NCI-H1048 (cell line): ENCODE measurements at places on chromosomes 11 and 22.

GRCh38 chr11:2736577-2737225, 36.9 kb upstream of the KCNQ1OT1 start:
- DNase-seq: no peak

DNA sequence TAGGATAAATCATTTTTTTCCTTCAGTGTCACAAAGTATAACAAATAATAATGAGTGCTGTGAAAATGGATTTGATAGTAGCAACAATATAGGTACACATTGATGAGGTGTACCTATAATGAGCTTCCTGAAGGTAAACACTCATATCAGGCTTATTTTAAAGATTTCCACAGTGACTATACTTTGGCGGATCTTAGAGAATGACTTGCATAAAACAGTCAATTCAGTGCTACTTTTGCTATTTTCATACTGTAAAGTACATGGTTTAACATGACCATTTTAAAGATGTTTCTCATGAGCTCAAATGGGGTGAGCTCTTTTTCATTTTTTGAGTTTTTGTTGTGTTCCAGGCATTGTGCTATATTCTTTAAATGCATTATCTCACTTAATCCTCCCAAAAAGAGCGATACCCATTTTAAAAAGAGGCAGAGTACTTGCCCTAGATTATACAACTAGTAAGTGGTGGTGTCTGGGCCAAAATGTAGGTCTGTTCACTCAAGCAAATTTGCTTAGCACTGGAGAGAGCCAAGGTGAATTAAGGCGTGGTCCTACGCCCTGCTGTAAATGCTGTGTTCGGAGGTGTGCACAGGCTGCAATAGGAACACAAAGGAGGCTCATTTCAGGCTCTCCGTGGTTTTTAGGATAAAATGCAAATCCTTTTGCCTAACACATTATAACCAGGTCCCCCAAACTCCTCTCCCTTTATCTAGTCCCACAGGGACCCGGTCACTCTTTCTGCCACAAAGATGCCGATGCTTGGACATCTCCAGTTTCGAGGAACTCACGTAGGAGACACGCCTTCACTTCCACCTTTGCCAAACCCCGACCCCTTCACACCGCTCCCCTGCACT, 617 bp upstream of the ALKBH3 start:
- DNase-seq: no peak

DNA sequence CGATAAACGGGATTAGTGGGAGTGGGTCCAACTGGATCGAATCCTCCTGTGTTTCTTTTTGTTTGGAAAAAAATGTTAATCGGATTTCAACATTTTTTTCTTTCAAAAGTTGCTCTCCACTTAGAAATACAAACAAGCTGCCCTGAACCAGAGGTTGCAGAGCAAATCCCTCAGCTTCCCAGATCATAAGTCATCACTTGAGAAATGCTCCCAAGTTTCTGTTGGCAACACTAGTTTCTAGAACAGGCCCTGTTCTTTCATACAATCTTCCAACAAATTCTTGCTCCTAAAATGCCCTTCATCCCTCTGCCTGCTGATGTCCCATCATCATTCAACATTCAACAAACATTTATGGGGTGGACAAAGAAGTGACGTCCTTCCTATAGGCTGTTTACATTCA, 1.3 kb upstream of the MLC1 start:
- DNase-seq: no peak

DNA sequence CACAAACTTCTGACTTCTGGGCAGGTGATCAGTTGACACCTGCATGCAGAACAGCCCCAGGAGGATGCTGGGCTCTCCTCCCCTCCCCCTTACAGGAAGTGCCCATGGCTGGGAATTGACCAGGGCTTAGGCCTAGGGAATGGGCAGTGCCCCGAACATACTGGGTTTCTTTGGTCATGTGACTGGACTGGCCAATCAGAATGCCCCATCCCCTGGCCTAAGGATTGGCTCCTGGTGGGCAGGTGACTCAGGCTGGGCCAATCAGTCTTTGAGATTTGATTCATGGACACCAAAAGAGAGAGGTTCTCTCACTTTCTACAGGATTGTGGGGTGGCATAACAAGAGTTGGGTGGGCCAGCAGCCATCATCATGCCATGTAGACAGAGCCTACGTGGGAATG, 37.1 kb downstream of the MCM5 start:
- no peak for DNase-seq

GRCh38 chr11:15687342-15687741, 572.6 kb downstream of the INSC start:
- DNase-seq: no peak

DNA sequence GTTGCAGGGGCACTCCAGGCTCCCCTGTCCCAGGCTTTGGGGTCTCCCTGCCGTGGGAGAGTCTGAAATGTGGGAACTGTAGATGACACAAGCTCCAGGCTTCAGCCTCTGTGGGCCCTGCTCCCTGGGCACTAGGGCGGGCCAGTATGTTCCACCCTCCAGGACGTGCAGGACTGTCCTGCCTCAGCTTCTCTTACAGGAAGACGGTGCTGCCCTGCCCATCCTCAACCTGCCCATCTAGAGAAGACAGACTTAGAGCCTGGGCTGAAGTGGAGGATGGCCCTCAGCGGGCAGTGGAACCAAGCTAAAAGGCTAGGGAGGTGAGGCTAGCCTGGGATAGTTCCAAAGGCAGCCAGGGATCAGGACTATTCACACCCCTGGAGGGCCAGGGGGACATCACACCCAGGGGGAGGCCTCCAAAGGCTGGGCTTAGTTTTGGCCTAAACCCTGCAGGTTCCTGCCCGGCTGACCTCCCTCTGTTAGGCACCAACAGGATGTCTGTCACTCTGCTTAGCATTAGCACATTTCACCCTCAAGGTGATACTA, 4.0 kb upstream of the CERK start:
- no peak for DNase-seq

DNA sequence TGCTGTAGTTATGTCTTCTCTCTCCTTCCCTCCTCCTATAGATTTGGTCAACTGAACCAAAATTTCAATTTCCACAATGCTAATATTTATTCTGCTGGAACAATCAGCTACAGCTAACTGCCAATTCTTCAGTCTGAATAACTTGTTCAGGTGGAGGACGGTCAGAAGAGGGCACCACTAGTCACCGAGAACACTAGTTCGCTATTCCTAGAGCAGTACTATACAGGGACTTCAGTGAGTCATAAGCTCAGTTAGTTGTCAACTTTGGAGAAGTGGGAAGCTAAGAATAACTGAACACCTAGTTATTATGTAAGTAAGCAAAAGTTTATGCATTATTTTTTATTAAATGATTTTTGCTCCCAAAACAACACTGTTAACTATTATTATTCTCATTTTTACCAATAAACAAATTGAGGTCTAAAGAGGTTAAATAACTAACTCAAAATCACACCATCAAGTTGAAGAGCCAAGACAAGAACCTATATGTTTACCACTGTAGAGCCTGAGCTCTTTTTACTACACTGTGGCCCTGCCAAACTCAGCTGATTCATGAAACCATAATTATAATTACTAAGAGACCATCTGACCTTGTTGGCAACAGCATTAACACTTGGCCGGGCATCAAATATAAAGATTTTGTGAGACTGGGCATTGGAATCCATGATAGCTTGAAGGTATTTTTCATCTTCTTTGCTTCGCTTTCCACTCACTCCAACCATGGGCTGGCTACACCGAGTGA, 59.0 kb downstream of the CEP57 start:
- no peak for DNase-seq

DNA sequence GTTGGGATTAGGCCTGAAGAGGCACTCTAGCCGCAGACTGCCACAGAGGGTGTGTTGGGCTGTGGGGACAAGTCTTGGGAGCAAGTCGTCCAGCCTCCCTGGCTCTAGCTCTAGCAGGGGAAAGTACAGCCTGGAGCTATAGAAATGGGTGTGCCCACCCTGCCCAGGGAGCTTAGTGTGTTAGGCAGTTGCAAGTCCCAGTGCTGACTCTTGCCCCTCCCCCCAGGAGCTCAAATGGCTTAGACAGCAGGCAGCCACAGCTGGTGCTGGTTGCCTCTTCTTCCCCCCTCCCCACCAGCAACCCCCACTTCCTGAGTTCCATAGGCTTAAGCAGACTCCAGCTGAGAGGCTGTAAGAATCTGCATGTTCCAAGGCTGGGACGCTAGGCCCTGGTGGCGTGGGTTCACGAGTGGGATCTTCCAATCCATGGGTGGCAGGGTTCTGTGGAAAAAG, 61.2 kb downstream of the GUCY1A2 start:
- DNase-seq: no peak

DNA sequence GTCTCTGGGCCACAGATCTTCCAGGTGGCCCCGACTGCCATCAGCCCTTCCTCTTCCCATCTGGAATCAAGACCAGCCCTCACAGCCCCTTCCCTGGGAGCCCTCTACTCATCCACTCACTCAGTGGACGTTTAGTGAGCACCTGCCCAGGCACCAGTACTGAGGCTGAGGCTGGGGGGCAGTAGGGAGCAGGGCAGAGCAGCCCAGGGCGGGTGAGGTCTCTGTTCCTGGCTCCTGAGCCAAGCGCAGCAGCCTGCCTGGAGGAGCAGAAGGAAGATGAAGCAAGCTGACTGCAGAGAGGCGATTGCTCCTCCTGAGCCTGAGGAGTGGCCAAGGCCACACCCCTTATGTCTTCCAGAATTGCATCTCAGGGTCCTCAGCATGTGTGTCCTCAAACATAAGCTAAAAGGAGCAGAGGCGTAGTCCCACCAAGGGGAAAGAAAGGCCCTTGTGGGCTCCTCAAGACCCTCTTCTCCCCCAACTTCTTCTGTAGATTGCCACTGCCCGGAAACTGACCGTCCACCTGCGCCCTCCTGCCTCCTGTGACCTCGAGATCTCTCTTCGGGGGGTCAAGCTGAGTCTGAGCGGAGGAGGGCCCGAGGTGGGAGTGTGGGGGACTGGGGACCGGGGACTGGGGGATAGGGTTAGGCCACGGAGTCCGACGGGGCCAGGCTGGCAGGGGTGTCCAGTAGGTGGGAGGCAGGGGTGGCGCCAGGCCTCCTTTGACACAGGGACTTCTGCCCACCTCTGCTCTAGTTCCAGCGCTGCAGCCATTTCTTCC, 5.8 kb downstream of the MAPK8IP2 start:
- no peak for DNase-seq

DNA sequence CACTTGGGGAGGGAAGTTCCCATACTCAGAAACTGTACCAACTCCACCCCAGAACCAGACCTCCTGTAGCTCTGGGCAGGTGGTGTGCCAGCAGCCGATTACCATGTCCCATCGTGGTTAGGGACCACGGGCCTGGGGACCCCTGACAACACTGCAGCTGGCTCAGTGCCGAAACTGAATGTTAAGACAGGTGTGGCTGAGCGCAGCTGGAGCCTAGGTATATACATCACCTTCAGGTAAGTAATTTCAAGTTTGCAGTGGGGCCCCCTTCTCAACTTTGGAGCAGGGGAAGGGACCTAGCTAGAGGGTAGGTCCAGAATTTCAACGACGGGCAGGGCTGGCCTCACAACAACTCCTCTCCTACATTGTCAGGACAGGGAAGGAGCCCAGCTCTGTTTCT, 20.7 kb upstream of the PISD start:
- no peak for DNase-seq

- no peak for DNase-seq
These were observed 88.8 kb downstream of the PDHX start for GRCh38 chr11:35005141-35005780.

DNA sequence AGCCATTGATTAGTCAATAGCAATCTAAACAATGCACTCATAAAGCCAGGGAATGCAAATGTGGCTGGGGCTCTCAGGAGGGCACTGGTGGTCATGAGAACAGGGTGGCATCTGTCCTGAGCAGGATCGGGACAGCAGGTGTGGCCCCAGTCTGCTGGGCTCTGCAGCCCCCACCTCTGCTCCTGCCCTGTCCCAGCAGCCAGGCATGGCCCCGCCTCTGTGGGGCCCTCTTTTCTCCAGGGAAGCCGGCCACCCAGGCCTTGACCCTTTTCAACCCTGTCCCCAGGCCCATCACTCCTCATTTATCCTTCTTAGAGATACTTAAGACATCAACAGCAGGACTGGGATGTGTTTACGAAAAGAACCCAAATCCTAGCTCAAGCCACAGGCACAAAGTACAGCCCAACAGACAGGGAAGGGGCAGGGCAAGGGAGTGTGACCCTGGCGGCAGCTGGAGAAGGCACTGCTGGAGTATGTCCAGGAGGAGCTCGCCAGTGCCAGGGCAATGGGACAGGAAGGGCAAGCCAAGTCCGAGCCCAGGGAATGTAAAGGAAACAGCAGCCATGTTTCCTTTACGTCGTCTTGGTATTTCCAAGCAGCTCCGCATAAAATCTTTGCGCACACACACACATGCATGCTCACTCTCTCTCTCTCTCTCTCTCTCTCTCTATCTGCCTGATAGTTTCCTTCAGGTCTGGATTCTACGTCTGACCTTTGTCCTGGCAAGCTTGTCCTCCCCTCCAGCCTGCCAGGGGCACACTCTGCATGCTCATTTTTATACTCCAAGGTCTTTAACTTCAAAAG, 59.9 kb downstream of the DGCR2 start:
- DNase-seq: no peak

- no peak for DNase-seq
These were observed 119.5 kb upstream of the NARS2 start for GRCh38 chr11:78694152-78694551.

DNA sequence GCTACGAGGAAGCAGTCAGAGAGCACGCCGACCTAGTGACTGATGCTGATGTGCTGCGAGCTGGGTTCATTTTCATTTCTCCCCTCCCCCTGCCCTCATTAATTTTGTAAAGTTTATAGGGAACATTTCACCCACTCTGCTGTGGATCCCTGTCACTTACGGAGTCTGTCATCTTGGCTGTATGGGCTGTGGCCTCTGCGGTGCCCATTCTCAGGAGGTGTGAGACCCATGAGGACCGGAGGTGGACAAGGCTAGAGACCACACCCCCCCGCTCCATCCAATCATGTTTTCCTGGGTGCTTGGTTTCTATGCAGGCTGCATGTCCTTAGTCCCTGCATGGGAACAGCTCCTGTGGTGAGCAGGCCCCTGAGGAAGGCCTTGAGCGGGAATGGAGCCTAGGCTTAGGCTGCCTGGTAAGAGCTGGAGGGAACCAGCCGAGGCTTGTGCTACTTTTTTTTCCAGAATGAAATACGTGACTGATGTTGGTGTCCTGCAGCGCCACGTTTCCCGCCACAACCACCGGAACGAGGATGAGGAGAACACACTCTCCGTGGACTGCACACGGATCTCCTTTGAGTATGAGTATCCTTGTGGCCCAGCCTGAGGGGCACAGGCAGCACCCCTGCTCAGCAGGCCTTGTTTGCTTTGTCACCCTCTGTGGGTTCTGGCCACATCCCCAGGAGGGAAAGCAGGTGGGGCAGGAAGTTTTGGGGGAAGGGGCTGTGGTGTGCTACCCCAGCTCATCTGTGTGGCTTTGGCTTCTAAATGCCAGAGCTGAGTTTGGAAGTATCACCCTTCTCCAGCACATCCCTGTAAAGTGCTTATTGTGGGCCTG, 19.1 kb downstream of the CLDN5 start:
- no peak for DNase-seq

DNA sequence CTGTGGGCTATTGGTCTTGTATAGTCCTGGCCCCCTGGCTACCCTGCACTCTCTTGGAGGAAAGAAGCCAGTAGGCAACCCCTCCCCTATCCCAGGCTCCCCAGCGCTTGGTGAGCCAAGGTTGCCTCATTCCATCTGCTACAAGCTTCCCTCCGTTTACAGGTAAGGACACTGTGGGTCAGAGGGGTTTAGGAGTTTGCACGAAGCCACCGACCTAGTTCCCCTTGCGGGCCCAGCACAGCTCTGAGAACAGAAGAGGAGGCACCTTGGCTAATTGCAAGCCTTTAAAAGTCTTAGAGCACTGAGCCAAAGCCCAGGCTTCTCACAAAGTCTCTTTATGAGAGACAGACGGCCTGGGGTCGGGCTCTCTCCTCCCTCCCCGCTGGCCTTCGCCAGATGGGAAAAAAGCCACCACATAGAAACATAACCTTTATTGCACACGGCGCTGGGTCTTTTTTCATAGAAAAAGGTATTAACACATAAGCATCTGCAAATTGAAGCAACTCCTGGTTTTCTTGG, 99.8 kb downstream of the CEP164 start:
- no peak for DNase-seq
